ENCODE measurements at places on chromosomes 16 and 17.

DNA sequence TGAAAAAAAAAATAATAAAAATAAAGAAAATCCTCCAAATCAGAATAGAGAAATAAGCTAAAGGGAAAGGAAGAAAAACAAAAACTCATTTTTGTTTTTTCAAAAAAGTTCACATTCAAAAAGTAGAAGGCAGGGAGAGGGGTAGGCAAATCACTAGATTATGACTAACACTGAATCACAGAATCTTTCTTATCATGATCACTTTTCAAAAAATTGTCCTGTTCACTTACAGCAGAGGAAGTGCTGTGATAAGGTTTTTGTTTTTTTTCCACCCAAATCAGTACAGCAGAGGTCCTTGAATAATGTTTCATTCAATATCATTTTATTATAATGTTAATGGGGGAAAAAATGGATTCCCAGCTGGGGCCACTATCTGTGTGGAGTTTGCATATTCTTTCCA lies 106.4 kb downstream of the CA4 start:
- no peak for DNase-seq

DNA sequence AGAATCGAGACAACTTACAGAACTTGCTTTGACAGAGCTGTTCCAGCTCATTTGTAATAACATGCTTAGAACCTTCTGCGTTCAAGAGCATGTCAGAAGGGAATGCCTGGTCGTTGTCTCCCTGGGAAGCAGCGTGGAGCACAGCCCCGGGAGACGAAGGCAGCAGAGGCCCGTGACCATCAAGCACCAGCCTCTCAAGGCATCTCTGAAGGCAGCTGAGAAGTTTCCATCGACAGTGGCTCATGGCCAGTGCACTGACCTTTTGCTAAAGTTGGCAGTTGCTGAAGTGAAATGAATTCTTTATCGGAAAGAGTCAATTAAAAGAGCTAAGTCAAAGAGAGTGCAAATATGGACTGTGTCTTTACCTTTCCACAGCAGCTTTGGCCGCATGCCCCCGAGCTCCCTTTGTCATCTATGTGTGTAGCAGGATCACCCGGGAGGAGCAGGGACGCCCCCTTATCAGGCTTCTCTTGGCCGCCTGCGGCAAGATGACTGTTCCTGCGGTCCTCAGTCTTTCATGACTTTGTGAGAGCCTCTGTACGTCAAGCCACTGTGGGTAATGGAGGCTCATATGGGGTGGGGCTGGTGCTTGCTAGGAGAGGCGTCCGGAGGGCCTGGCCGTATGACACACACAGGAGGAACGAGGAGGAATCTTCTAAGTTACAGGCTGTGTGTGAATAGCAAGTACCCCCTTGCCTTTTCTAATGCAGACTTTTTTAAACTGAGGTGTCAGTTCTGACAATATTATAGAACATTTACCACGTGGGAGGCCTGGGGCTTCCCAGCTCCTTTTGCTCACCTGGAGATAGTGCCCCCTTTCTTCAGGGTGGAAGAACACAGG lies 54.2 kb downstream of the LDHD start:
- no peak for DNase-seq

DNA sequence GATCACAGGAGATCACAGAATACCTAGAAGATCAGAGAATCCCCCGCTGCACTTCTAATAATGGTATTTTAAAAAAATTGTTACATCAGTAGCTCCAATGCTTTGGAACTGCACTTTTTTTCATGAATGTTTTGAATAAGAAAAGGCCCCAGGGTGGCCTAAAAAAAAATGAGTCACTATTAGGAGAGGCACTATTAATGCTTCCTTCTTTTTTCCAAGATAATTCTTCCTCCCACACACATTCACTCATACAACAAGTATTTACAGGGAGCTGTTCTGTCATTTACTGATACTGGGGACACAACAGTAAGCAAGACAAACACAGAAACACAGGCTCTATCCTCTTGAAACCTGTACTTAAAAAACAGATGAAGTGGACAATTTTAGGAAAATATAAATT lies 675 bp upstream of the PDZD9 start:
- no peak for DNase-seq

GRCh38 chr17:63703556-63704258 lies 3.8 kb upstream of the LIMD2 start:
- no peak for DNase-seq

GRCh38 chr16:3096362-3096761 lies 2.7 kb downstream of the ZSCAN10 start:
- no peak for DNase-seq

DNA sequence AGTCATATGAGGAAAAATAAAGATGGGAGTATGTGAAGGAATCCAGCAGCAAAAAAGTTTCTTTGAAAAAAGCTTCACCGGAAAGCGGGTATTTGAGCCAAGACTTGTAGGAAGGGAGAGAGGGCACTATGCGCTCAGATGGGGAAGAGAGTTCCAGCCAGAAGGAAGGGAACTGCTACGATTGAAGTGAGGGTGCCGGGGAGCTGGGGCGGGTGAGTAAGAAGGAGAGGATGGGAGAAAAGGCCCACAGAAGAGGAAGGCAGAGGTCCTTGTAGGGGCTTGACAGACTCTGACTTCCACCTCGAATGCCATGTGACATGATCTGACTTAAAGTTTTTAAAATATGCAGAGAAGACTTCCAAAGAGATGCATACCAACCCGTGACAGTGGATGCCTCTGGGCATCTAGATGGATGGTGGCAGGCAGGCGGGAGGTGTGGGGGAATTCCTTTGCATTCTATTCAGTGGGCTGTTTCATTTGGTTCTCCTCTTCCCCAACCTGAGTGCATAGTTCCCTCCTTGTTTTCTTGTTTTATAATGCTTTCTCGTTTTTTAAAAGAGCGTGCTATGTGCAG lies 44.9 kb downstream of the CDRT4 start:
- DNase-seq: no peak

DNA sequence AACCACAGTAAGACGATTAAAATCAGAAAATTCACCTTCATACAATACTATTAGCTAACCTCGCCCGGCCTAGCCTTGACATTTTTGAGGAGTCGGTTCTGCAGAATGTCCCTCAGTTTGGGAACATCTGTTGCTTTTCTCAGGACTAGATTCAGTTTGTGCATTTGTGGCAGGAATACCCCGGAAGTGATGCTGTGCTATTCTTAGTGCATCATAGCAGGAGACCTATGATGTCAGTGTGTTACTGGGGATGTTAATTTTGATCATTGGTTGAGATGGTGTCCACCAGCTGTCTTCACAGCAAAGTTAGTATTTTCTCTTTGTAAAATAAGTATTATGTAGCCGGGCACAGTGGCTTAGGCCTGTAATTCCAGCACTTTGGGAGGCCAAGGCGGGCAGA lies 21.5 kb upstream of the HELZ start:
- DNase-seq: no peak

DNA sequence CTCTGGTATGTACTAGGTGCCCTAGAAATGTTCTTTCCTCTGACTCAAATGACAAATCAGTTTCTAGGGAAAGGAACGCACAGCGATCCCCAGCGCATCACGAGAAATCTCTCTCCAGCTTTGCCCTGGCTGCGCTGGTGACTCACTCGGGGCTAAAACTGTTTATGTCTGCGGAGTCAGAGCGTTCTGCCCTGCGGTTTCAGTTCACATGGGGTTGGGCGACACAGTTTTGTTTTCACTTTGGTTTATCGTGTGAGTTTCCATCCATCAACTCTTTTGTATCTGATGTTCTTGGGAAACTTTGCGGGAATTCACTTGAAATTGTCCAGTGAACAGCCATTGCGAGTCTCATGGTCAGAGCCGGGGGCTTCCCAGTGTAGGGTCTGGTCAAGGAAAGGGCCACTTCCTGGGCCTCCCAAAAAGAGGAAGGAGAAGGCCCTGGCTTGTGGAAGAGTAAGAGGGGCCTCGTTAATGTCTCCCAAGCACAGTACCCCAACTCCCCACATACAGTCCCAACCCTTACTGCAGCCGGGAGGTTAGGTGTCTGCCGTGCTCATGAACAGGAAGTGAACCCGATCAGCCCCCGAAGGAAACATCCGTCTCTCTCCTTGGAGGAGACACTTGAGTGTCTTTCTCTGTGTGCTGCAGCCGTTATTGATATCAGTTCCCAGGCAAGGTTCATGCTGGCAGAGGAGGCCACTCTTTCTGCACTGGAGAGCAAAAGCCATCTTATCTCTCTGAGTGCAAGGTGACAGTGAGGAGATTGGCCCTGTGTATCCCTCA lies 643.2 kb downstream of the WWOX start:
- DNase-seq: no peak

- no peak for DNase-seq
These were observed 10.6 kb downstream of the KSR1 start for GRCh38 chr17:27466743-27467375.

DNA sequence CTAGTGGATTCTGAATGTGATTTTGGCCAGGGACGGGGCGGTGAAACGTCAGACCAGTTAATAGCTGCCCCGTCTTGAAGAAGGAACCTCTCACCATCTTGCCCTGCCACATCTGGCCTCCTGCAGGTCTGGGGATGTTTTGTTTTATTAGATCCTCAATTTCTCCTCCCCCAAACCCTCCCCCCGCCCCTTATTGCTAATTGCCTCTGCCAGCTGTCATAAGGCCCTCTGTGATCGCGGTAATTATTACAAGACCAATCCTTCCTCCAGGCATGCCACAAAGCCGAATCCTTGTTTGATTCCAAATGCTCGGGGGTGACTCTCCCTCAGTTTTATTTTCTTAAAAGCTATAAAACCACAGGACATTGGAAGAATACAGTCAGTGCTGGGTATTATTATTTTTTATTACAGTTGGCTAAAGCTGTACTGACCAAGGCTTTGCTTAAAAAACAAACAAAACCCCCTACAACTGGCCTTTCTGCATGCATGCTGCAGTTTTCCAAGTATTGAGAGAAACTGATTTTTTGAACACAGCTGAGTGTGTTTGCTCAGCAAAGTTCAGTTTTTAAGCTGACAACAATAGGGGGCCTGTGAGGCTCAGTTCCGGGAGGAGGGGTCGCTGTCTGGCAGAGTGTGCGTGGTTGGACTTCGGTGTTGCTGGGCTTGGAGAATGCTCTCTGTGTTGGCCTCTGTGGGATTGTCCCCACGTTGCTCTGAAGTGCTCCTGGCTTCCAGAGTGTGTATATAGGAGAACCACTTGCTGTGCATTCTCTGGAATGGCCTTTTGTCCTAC lies 1.7 kb downstream of the KSR1 start:
- DNase-seq: peak; percentile 73

- DNase-seq: no peak
These were observed 30.9 kb downstream of the IL4R start for GRCh38 chr16:27344721-27345120.
